Activated CD4-positive, alpha-beta memory T cell treated with anti-CD3 and anti-CD28 coated beads, Interleukin-2, amount 10 ng/mL, durations not matched to agents 7 days and 5 days (primary cell): ENCODE measurements at places on chromosomes 2 and 18. TPM values are rescaled to one million over a fixed set of nuclear protein-coding genes. Genes with fewer than 3 reads are reported as not detected.

DNA sequence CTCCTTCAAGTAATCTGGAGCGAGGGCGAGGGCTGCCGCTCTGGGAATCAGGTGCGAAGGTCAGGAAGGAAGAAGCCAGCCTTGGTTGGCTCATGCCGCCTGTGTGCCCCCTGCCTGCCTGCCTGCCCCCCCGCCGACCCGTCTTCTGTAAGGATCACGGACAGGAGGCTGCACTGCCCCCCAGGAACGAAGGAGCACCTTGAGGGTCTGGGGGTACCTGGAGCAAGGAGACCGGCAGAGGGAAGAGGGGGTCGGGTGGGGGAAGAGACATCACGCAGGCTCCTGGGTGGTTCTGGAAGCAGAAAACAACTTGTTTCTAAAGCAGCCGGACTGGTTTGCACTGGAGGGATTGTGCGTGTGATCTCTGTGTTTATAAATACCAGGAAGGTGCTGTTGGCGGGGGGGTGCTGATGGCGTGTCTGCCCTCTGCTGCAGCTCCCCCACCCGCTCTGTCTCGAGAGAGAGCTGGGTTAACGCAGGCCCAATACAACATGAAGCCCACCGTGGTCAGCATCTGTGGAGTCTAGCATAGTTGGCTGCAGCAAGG is 1.7 kb downstream of the FOSL2 start:
- DNase-seq: peak; percentile 46

- DNase-seq: no peak
Observed at GRCh38 chr18:23824240-23824639, 135.0 kb downstream of the LAMA3 start.

Gene L3MBTL4
- 0.20 TPM for total RNA-seq

Gene NFATC1
- 44.5 TPM for total RNA-seq

Gene POTEJ
- not detected for total RNA-seq
